ENCODE measurements at places on chromosomes 3 and 15. TPM values are rescaled to one million over a fixed set of nuclear protein-coding genes. Genes with fewer than 3 reads are reported as not detected.

SPINK8 gene
- not detected for total RNA-seq

DNA sequence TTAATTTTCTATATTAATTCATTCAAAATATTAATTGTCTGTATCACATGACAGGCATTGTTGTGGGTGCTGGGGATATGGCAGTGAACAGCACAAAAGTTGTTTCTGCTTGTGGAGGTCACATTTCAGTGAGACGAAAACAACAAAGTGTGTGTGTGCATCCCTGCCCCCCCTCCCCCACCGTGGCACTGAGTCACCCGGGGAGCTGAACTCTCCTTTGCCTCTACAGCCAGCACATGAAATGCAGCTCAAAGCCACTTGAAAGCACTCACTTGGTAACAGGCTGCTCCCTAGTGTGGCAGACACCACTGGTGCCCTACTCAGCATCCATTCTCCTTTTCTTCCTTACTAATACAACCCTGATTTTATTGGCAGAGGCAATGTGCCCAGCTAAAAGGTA, 16.9 kb upstream of the SCAMP5 start:
- peak; percentile 26 for ATAC-seq

DNA sequence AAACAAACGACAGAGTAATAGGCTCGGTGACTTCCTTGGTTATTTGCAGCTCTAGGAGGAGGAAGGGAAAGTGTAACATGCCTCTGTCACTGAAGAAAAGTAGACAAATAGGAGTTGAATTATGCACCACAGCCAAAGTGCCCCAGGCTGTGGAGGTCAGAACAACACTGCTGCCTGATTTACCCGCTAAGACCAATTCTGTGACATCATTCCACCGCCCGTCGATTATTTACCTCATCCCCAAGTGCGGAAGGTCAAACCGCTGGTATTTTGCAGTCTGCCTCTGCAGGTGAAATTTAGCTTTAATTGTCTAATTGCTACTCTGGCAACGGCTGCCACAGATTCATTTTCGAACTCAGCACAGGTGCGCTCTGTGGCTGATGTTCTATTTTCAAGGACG, 106.3 kb upstream of the PRICKLE2 start:
- no peak for ATAC-seq

GRCh38 chr15:42057799-42058646, 36.3 kb downstream of the PLA2G4D start:
- no peak for ATAC-seq

Measured in motor neuron (in vitro differentiated cells).